ENCODE measurements at places on chromosomes 2 and 18.

- DNase-seq = peak; percentile 94
Measured at GRCh38 chr2:45207101-45207500, 197.8 kb upstream of the SIX2 start.

GRCh38 chr2:258933-259332 is 4.9 kb downstream of the SH3YL1 start:
- no peak for DNase-seq

GRCh38 chr2:175855794-175856453 is 146.1 kb downstream of the LNPK start:
- DNase-seq = no peak

GRCh38 chr2:152405206-152406118 is 70.5 kb downstream of the FMNL2 start:
- no peak for DNase-seq

Data from GF-D8 (cell line).